Activated CD4-positive, alpha-beta T cell treated with anti-CD3 and anti-CD28 coated beads, Interleukin-2, amount 10 ng/mL, durations not matched to agents 24 days and 14 days (primary cell): ENCODE measurements at places on chromosomes 3 and 15. TPM values are rescaled to one million over a fixed set of nuclear protein-coding genes. Genes with fewer than 3 reads are reported as not detected.
A peak's percentile ranks its signal among the peaks of the same experiment; 100 is the strongest.

DNA sequence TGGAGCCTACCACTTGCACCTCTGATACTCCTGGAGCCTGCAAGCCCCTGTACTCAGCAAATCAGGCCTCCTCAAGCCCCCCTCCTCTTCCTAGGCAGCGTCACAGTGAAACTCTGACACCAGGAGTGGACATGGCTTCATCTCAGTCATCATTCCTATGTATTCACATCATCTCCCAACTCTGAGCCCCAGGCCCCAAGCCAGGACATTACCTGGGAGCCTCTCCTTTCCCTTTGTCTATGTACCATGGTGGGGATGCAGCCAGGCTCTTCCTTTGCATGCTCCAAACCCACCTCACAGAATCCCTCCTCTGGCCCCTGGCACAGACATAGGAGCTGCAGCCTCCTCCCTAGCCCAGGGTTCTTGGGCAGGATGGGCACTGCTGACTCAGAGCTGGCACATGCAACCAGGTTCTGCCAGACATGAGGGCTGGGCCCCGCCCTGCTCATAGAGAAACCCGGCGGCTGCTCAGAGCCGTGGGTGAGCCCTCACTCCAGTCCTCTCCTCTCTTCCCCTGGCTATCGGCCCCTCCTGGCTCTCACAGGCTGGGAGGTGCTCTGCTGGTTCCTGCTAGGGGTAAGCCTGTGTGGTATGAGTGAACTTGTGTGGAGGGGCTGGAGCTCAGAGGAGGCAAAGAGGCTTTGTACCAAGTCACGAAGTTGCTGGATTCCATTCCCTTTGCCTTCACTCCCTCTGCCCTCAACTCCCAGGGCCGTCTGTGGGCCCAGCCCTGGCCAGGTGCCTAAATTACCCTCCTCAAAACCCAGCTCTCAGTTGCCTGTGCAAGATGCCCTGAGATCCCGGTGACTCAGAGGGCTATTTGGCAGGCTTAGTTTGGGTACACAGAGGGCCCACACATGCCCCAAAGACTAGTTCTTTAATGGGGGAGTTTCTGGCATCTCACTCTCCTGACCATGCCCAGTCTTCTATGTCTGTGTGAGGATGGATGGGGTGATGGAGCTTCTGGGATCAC is 1.9 kb upstream of the PLCD1 start:
- H3K4me1 ChIP-seq: peaks cover 18% of the 10 kb centered on the region
- peak overlapping the region; percentile 28 for H3K4me3 ChIP-seq
- H3K27me3 ChIP-seq: peaks cover 27% of the 10 kb centered on the region
- H3K27ac ChIP-seq: peak overlapping the region; percentile 15

DNA sequence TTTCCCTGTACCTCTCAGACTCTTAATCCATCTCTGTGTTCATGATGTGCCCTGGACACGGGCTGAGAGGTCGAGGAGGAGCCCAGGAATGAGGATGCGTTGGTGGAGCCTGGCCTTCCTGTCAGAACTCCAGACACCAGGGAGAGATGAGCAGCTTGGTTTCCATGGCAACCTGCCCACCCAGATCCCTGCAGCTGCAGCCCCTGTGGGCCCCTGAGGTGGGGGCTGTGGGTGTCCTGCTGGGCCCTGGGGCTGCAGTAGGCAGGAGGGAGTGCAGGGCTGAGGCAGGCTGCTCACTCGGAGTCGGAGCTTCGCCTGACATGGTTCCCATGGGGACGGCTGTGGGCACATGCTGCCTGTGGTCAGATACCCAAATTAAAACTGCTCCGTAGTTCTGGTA is 7.7 kb upstream of the SCN10A start:
- H3K27ac ChIP-seq: no peak overlapping the region
- no peak for DNase-seq
- no peak overlapping the region for H3K4me3 ChIP-seq
- peaks cover 2% of the 10 kb centered on the region for H3K27me3 ChIP-seq
- no peaks in the 10 kb centered on the region for H3K36me3 ChIP-seq
- H3K4me1 ChIP-seq: no peaks in the 10 kb centered on the region

DNA sequence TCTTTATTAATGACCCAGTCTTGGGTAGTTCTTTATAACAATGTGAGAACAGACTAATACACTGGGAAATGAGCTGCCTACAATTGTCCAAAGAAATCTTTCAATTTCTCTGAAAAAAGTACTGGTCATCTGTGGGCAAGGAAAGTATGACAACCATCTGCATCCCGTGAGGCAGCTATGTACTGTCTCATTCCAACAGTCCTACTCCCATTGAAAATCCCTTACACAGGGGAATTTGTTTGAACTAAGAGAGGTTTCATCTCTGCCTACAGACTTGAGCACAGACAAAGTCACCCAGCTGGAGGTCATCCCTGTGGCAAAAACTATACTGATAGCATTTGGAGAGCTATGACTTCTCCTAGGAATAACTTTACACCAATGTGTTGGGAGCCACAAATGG is 27.1 kb downstream of the SHC4 start:
- H3K4me1 ChIP-seq: peaks cover 37% of the 10 kb centered on the region
- no peak overlapping the region for H3K27ac ChIP-seq
- no peak overlapping the region for H3K4me3 ChIP-seq
- H3K27me3 ChIP-seq: no peaks in the 10 kb centered on the region
- no peak for DNase-seq

DNA sequence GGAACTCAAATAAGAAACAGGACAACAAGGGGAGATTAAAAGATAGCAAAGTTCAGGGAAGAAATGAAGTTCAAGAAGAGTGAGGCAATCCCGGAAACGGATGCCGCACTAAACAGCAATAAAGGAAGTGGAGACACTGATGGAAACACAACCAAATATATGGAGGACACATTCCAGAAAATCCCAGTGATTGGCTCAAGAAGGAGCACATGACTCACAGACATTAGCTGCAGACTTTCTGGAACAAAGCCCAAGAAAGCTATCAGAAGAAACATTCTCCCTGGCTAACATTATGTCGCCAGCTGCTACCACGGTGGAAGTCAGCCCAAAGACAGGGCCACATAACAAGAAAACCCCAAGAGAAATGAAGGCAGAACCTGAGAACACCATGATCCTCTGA is 18.1 kb upstream of the VGLL4 start:
- H3K27me3 ChIP-seq: no peaks in the 10 kb centered on the region
- H3K36me3 ChIP-seq: no peaks in the 10 kb centered on the region
- no peak for DNase-seq
- no peak overlapping the region for H3K4me3 ChIP-seq
- H3K4me1 ChIP-seq: no peaks in the 10 kb centered on the region

DNA sequence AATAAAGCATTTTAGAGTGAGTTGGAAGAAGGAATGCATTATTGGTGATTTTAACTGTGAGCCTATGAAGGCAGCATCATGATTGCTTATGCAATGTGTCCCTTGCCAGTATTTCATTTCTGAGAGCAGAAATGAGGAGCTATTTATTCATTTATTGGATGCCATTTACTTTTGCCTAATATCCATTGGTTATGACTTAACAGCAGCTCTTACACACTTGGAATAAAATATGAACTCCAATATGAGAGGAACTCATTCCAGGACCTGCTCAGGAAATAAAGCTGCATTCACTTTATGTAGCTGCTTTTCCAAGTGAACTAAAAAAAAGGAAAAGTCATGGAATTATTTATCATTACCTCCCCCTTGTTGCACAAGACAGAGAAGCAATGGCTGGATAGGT is 280.1 kb downstream of the LRTM1 start:
- no peak for DNase-seq
- H3K27ac ChIP-seq: no peak overlapping the region
- H3K4me3 ChIP-seq: no peak overlapping the region
- no peaks in the 10 kb centered on the region for H3K4me1 ChIP-seq
- H3K27me3 ChIP-seq: no peaks in the 10 kb centered on the region

DNA sequence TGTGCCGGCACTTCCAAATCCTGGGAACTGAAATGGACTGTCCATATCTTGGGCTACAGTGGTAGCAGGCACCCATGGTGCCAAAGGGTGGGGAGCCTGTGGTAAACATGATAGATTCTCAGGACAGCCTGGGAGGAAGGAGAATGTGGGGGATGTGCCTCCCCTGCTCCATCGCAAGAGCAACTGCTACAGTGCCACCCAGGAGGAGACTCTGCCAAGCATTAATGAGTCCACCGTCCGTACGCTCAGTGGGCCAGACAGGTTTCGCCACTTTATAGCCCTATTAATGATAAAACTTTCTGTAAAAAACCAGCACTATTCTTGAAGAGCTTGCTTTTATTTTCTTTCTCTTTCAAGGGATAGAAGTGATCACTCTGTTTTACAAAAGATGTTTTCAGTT is 75.2 kb downstream of the FMN1 start:
- H3K4me1 ChIP-seq: no peaks in the 10 kb centered on the region
- no peaks in the 10 kb centered on the region for H3K36me3 ChIP-seq
- no peak overlapping the region for H3K4me3 ChIP-seq
- peaks cover 16% of the 10 kb centered on the region for H3K27me3 ChIP-seq

GRCh38 chr15:32096916-32097617 is 66.8 kb downstream of the CHRNA7 start:
- no peaks in the 10 kb centered on the region for H3K27me3 ChIP-seq
- H3K36me3 ChIP-seq: no peaks in the 10 kb centered on the region
- DNase-seq: peak; percentile 22

GRCh38 chr3:177135841-177136492 is 61.3 kb downstream of the TBL1XR1 start:
- peaks cover 49% of the 10 kb centered on the region for H3K4me1 ChIP-seq
- peak overlapping the region; percentile 24 for H3K27ac ChIP-seq
- DNase-seq: no peak
- H3K4me3 ChIP-seq: no peak overlapping the region
- peaks cover 52% of the 10 kb centered on the region for H3K36me3 ChIP-seq
- H3K27me3 ChIP-seq: no peaks in the 10 kb centered on the region

GRCh38 chr3:4754180-4755086 is 224.8 kb upstream of the BHLHE40 start:
- no peak overlapping the region for H3K27ac ChIP-seq
- DNase-seq: no peak
- H3K4me3 ChIP-seq: no peak overlapping the region
- no peaks in the 10 kb centered on the region for H3K27me3 ChIP-seq

DNA sequence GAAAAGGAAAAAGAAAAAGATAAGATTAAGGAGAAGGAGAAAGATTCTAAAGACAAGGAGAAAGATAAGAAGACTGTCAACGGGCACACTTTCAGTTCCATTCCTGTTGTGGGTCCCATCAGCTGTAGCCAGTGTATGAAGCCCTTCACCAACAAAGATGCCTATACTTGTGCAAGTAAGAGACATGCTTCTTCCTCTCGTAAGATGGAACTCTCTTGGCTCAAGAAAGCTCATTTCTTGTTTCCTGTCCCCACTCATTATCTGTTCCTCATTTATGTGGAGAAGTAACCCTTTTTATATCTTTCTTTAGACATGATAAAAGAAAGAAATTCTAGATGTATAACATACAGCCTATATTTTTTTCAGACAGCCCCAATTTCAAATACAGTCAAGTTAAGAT is 101.4 kb downstream of the KLHL25 start:
- H3K36me3 ChIP-seq: peaks cover 36% of the 10 kb centered on the region
- DNase-seq: no peak
- H3K4me3 ChIP-seq: peak overlapping the region; percentile 40

GRCh38 chr3:104763007-104763406 is 603.7 kb upstream of the ALCAM start:
- no peaks in the 10 kb centered on the region for H3K27me3 ChIP-seq
- H3K4me3 ChIP-seq: no peak overlapping the region
- no peak overlapping the region for H3K27ac ChIP-seq
- H3K4me1 ChIP-seq: no peaks in the 10 kb centered on the region
- no peak for DNase-seq

- no peaks in the 10 kb centered on the region for H3K36me3 ChIP-seq
- H3K4me3 ChIP-seq: no peak overlapping the region
- H3K27ac ChIP-seq: no peak overlapping the region
- no peak for DNase-seq
- H3K4me1 ChIP-seq: peaks cover 9% of the 10 kb centered on the region
- peaks cover 6% of the 10 kb centered on the region for H3K27me3 ChIP-seq
Observed at GRCh38 chr3:29683018-29683993, 402.4 kb downstream of the RBMS3 start.

- no peaks in the 10 kb centered on the region for H3K27me3 ChIP-seq
- no peak overlapping the region for H3K27ac ChIP-seq
- no peak overlapping the region for H3K4me3 ChIP-seq
- DNase-seq: no peak
- H3K36me3 ChIP-seq: no peaks in the 10 kb centered on the region
Observed at GRCh38 chr15:98884894-98885293, 122.7 kb downstream of the PGPEP1L start.

GRCh38 chr15:42021593-42021992 is 751 bp upstream of the PLA2G4E start:
- DNase-seq: no peak
- no peaks in the 10 kb centered on the region for H3K4me1 ChIP-seq
- no peak overlapping the region for H3K4me3 ChIP-seq
- H3K36me3 ChIP-seq: no peaks in the 10 kb centered on the region
- H3K27ac ChIP-seq: no peak overlapping the region

- H3K27me3 ChIP-seq: peaks cover 27% of the 10 kb centered on the region
- H3K4me3 ChIP-seq: no peak overlapping the region
- H3K4me1 ChIP-seq: peaks cover 7% of the 10 kb centered on the region
- DNase-seq: peak; percentile 92
- no peaks in the 10 kb centered on the region for H3K36me3 ChIP-seq
Observed at GRCh38 chr3:9500108-9501050, 53.2 kb downstream of the LHFPL4 start.

DNA sequence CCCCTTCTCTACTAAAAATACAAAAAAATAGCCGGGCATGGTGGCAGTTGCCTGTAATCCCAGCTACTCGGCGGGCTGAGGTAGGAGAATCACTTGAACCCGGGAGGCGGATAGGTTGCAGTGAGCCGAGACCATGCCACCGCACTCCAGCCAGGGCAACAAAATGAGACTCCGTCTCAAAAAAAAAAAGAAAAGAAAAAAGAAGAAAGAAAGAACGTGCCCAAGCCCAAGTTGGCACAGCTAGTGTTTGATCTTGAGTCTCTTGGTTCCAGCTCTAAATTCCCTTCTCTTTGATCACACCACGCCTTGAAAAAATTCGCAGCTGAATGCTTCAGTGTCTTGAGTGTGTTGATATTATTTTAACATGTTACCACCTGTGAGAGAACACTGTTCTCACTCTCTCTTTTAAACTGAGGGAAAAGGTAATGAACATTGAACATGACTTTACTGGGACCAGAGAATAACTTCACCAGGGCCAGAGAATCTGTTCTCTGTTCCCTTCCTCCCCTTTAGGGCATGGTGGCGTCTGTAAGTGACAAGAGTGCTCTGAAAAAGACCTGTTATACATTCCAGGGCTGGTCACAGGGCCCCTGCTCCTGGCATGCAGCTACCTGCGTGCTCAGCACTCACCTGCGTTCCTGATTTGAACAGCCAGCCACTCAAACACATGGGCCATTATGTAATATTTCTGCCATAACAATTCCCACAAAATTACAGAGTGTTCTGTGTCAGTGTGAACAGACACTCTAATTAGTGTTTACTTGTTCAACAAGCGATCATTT is 19.0 kb downstream of the SLCO3A1 start:
- H3K4me1 ChIP-seq: peaks cover 23% of the 10 kb centered on the region
- DNase-seq: no peak
- peaks cover 5% of the 10 kb centered on the region for H3K27me3 ChIP-seq
- no peak overlapping the region for H3K27ac ChIP-seq
- H3K36me3 ChIP-seq: peaks cover 21% of the 10 kb centered on the region

TBC1D2B gene
- 56.8 and 62.3 TPM in 2 replicates for total RNA-seq

GASK1A gene
- total RNA-seq: not detected in 2 replicates

RPUSD2 gene
- total RNA-seq: 19.3 and 20.5 TPM in 2 replicates

ROPN1 gene
- not detected in 2 replicates for total RNA-seq

SOX14 gene
- not detected in 2 replicates for total RNA-seq

HIGD2B gene
- total RNA-seq: not detected in 2 replicates

STXBP5L gene
- total RNA-seq: not detected in 2 replicates
